ENCODE measurements at places on chromosomes 12 and 14.

- peak; percentile 90 for DNase-seq
Observed at GRCh38 chr14:69101331-69101826, 51.5 kb downstream of the DCAF5 start.

DNA sequence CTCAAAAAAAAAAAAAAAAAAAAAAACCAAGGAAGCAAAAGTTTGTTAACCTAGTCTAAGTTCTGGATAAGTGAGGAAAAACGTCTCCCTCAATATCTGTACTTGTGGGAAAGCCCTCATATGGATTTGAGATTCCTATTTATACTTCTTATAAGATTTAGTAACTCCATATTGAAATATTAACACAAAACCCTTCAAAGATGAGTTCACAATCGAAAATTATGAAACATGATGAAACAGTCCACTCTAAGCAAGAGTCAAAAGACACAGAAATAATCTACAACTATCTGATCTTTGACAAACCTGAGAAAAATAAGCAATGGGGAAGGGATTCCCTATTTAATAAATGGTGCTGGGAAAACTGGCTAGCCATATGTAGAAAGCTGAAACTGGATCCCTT, 25.2 kb downstream of the VWF start:
- DNase-seq: no peak

DNA sequence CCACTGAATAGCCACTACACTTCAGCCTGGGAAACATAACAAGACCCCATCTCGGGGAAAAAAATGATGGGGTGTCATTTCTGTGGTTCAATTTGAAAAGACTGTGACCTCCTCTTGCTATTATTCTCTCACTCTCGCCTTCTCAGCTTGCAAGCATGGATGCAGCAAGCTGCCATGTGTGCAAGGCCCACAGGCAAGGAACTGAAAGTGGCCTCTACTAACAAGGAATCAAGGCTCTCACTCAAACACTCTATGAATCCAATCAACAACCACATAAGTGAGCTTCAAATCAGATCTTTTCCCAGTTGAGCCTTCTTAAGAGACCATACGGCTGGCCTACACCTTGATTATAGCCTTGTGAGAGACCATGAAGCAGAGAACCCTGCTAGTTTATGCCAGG, 17.9 kb upstream of the DHRS7 start:
- DNase-seq: no peak

- DNase-seq: no peak
Observed at GRCh38 chr14:94612174-94612573, at the start of gene SERPINA3. TSS of gene SERPINA3 (plus strand) at chr14:94612391. CDS start at chr14:94614442, 2,051 bp downstream.

- DNase-seq: no peak
Observed at GRCh38 chr12:26749781-26750180, 83.2 kb downstream of the ITPR2 start.

DNA sequence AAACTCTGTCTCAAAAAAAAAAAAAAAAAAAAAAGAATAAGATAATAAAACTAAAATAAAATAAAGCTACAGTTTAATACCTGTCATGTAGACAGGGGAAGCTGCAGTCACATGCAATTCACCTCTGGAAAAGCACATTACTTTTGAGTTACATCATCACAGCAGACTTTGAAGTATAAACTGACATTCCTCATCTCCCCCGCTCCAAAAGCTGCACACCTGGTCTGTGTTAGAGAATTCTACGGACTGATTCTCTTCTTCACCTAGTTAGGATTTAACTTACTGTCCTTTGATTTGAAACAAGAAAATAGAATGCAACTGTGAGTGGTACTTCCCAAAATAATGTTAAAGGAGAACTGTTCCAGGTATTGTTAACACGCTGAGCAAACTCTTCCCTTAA, 25.1 kb downstream of the SPPL3 start:
- DNase-seq: no peak

DNA sequence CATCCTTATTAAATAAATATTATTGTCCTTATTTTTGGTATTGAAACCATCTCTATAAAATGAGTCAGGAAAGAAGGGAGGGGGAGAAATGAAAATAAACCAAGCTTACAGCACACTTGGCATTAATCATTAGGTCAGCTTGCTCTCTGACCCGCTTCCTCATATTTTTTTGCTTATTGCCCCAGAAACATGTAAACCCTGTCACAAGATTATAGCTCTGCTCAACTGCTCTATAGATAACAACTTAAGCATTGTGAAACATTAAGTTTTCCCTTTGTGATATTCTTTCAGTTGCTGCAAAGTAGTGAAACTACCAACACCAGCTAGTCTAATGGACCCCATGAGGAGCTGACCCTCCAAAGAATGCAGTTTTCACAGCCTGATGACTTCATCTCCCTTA, 819.5 kb downstream of the SLC16A7 start:
- peak; percentile 30 for DNase-seq

DNA sequence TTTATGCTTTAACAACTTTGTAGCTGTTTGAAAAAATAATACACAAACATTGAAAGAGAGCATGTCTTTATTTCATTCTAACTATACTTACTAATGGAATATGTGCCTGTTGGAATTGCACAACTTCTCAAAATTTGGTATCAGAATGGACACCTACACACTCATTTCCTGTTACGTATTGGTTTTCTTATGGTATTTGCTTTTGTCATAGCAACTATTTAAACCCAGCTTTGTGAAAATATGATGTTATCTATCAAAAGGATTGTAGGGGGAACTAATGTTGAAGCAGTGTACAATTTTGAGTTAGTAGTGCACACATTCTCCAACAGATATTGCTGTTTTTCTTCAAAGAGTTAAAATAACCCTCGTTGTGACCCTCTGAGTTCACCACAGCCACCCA, 52.6 kb downstream of the RBMS2 start:
- peak; percentile 41 for DNase-seq

- no peak for DNase-seq
Observed at GRCh38 chr12:15728118-15728598, 61.0 kb downstream of the EPS8 start.

GRCh38 chr12:3107071-3107583, 29.9 kb downstream of the TSPAN9 start:
- no peak for DNase-seq

GRCh38 chr14:22556990-22557623, 31.9 kb downstream of the DAD1 start:
- peak; percentile 89 for DNase-seq

GRCh38 chr14:70830998-70831781, 21.9 kb upstream of the MAP3K9 start:
- DNase-seq: no peak

- peak; percentile 15 for DNase-seq
Observed at GRCh38 chr14:74571901-74572725, 39.9 kb downstream of the LTBP2 start.

GRCh38 chr12:17204289-17205054, 598.5 kb upstream of the LMO3 start:
- DNase-seq: no peak

- no peak for DNase-seq
Observed at GRCh38 chr12:53100466-53101151, 2.7 kb upstream of the SOAT2 start.

- DNase-seq: no peak
Observed at GRCh38 chr12:67681941-67682620, 33.5 kb downstream of the DYRK2 start.

- no peak for DNase-seq
Observed at GRCh38 chr14:102565959-102566358, 26.5 kb upstream of the RCOR1 start.

DNA sequence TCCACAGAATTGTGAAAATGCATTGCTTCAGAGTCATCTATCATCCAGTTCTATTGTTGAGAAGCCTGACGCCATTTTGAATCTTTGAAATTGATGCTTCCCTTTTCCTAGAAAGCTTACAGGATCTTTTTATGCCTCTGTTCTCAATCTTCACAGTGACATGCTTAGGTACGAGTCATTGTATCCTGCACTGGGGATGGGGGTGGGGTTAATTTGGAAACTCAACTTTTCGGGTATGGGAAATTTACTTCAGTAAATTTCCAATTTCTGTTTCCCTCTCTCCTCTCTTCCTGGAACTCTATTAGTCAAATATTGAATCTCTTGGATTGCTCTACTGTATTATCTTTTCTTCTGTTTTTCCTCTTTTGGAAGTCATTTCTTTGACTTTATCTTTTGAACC, 24.5 kb downstream of the RNASE10 start:
- DNase-seq: no peak

- DNase-seq: no peak
Observed at GRCh38 chr12:116515684-116516083, 43.5 kb upstream of the MAP1LC3B2 start.

DNA sequence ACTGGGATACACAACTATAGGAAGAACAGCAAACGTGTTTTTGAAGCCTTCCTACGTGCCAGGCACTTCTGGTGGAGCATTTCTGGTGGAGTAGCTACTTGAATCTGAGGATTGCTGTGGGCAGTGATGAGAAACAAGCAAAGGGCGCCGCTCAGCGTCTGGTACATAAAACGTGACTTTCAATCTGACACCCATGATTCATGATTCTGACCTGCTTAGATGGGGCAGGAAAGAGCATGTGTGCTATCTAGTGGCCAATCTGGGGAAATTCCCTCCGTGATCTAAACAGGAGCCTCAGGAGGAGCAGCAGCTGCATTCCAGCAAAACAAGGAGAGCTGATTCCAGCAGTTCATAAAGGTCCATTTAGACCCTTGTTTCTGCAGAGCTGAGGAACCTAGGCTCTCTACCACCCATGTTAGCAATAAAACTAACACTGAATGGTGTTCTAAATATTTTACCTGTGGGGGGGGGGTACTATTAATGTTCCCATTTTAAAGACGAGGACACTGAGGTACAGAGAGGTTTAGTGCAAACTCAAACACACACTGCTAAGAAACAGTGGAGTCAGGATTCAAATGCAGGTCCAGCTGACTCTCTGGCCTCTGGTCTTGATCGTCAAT, 37.8 kb downstream of the PAH start:
- DNase-seq: peak; percentile 78

GRCh38 chr12:124928095-124928911, 13.9 kb upstream of the UBC start:
- no peak for DNase-seq

DNA sequence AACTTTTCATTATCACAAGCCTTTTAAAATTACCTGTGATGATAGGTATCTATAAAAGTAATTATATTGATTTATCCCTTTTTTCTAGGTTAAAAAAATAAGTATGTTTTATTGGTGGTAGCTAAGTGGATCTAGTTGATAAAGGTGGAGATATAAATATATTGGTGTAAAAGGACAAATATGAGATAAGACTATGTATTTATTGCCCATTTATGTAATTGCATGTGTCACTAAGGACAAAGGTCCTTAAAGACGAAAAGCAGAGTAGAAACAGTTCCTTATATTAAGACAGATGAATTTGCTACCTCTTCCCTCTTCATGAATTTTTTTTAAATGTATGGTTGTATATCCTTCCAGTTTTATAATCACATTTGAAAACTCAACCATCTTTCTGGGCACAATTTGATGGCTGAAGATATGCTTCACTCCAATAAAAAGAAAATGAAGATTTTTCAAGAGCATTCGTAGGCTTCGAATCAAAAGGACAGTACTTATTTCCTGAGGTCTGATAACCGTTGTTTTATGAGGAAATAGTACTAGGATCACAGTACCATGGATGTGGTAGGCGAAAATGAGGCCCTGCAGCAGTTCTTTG, at the start of gene MYRFL:
TSS of gene MYRFL (plus strand) at position 262 of the 595 bp plus-strand sequence. CDS start at position 553, 291 bp downstream.
- no peak for DNase-seq

- DNase-seq: no peak
Observed at GRCh38 chr12:65594409-65594808, 229.9 kb upstream of the HMGA2 start.

DNA sequence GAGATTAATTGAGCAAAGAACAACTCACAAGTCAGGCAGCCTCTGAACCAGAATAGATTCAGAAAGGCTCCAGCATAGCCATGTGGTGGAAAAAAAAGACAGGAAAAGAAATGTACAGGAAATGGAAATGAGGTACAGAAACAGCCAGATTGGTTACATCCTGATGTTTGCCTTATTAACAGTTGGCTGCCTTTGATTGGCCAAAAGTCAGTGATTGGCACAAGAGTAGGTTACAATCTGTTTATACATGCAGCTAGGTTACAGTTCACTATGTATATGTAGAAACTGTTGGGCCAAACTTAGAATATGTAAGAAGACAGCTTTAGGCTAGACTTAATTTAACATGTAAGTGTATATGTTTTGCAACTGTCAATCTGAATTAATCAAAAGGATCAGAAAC, 118.9 kb downstream of the UNC79 start:
- DNase-seq: no peak

DNA sequence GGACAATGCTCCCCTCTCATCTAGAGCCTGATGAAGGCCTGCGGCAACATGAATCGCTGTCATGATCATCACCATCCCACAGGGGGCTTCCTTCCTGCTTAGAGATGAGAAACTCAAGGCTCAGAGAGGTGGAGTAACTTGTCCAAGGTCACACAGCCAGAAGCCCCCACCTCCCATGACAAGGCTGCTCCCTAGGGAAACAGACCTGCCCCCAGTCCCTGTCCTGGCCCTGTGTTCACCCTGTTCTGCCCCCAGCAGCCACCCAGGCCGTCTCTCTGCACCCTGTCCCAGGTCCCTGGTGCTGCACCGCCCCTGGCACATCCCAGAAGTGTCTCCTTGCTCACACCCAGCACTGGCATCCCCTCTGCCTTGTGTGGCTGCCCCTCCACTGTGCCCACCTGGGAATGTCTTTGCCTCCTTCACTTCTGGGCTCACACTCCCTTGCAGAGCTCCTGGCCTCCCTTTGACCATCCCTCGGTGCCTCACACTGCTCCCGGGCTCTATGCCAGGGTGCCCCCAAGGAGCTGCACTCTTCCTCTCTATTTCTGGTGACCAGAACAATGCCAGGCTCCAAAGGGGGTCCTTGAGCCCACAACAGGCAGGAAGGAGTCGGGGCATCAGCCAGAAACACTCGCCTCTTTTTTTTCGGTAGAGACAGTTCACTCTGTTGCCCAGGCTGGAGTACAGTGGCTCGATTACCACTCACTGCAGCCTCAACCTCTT, 70.5 kb downstream of the BCL11B start:
- DNase-seq: no peak

GRCh38 chr12:112140728-112141127, 15.4 kb downstream of the TRAFD1 start:
- no peak for DNase-seq

- DNase-seq: peak; percentile 89
Observed at GRCh38 chr12:29921307-29921706, 137.6 kb upstream of the TMTC1 start.

GRCh38 chr14:99189201-99189801, 82.7 kb downstream of the BCL11B start:
- no peak for DNase-seq

GRCh38 chr12:19801941-19802340, 362.6 kb downstream of the AEBP2 start:
- DNase-seq: no peak

DNA sequence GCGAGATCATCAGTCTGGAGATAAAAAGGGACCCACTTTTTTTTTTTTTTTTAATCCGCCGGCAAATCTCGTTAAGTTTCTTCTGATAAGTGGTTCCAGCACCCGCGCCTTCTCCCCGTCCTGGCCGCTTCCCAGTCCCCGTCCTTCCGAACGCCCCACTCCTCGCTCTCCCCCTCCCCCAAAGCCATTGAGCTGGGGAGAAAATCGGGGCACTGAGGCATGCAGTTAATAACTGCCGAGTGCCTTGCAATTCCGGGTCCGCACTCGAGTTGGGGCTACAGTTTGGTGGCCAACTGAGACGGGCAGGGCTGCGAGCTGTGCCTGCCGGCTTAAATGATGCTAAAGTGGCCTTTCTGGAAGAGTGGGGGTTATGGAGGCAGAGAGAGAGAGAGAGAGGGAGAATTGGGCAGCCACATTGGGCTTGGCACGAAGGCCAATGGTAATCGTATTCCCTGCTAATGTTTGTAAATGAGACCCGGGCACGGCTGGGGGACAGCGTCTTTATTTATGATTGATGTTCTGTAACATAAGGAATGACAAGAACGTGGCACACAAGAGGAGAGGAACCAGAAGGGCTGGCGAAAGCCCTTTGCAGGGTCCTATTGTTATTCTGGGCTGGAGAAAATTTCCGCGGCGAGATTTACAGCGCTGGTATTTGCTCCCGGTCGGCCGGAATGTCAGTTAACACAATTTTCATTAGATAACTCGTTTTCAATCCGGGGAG, 115.4 kb upstream of the MYL2 start:
- DNase-seq: no peak
